Stimulated activated CD8-positive, alpha-beta memory T cell treated with anti-CD3 and anti-CD28 coated beads, Interleukin-15, amount 100 ng/mL, for 1 hour (primary cell): ENCODE measurements at places on chromosomes 12 and 14.
A peak's percentile ranks its signal among the peaks of the same experiment; 100 is the strongest.

- no peak for DNase-seq
These were observed 54.4 kb downstream of the BICD1 start for GRCh38 chr12:32161058-32161457.

GRCh38 chr14:61929651-61930050, 167.4 kb downstream of the SNAPC1 start:
- no peak for DNase-seq

GRCh38 chr12:130715150-130715997, 725 bp downstream of the RIMBP2 start:
- no peak for DNase-seq

- DNase-seq, result no peak
These were observed 691 bp upstream of the OR6S1 start for GRCh38 chr14:20642182-20642581.

- no peak for DNase-seq
These were observed 176.6 kb downstream of the TTC7B start for GRCh38 chr14:90639641-90640040.

GRCh38 chr12:41701943-41702601, 442.6 kb downstream of the GXYLT1 start:
- no peak for DNase-seq

- no peak for DNase-seq
These were observed 26.4 kb upstream of the GPR132 start for GRCh38 chr14:105091517-105092170.

DNA sequence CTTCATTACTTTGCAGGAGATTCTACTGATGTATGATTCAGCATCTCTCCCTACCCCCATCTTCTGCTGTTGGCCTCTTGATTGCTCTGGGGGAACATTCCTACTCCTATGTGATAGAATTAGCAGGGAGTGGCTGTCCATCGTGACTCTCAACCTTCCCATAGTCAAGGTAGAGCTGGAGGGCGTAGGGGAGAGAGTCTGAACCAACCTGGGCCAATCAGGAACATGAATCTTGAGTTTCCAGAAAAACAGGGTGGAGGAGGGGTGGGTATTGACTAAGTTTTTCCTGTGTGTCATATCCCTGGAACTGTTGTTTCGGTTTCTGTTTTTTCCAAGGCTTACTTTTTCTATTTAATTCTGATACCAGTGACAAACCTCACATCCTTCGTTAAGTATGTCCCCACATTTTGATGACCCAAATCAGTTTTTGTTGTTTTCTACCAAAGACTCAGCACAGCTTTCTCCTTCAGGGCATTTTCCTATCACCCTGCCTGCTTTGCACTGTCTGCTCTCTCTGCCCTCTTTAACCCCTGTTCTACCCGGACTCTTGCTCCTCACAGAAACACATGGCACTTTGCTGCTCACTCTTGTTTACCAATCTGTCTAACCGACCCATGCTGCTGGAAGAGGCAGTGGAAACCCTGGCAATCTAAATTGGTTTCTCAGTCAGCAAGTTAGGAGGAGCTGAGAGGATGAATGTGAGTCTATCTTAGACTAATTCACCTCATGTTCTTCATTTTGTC, 1428.3 kb downstream of the AACS start:
- DNase-seq, result no peak

DNA sequence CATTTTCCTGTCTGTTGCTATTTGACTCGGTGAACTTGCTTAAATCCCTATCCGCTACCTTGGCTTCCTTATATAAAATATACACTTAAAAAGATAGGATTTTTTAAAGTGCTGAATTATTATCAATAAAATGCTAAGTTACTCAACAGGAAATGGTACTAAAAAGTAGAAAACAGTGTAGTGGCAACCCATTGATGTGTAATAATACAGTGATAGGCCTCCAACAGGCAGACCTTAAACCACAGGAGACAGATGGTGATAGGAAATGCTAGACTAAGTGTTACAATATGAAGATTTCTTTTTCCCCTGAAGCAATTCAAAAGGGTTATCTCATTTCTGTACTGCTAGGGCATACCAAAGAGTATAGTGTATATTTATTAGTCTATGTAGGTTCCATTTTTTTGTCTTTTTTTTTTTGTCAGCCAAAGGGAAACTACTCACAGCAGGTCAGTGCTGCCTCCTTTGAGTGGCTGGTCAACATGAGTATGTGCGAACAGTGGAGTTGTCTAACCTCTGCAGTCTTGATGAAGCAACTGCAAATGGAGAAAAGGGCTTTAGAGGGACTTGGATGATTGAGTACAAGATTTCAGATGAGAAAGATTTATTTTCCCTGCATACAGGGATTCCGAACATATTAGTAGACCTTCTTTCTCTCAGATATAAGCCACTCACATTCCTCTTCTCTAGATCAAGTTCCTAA, 183.8 kb downstream of the ACSS3 start:
- DNase-seq, result no peak

GRCh38 chr14:91257328-91258010, 13.0 kb upstream of the GPR68 start:
- DNase-seq, result no peak

DNA sequence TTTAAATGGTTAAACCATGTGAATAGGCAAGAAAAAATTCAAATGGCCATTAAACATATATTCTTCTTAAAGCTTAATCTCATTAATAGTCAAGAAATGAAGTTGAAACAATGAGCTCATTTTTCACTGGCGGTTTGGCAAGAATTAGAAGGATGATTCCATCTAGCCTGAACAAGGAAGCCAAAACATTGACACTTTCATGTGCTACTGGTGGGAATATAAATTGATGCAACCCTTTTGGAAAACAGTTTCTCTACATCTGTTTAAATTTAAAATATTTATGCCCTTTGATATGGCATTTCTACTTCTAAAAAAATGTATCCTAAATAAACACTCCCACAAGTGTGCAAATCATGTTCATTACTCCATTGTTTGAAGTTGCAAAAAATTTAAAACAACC, 174.7 kb upstream of the HIF1A start:
- no peak for DNase-seq

GRCh38 chr14:104512771-104513640, 66.6 kb upstream of the C14orf180 start:
- DNase-seq, result no peak

DNA sequence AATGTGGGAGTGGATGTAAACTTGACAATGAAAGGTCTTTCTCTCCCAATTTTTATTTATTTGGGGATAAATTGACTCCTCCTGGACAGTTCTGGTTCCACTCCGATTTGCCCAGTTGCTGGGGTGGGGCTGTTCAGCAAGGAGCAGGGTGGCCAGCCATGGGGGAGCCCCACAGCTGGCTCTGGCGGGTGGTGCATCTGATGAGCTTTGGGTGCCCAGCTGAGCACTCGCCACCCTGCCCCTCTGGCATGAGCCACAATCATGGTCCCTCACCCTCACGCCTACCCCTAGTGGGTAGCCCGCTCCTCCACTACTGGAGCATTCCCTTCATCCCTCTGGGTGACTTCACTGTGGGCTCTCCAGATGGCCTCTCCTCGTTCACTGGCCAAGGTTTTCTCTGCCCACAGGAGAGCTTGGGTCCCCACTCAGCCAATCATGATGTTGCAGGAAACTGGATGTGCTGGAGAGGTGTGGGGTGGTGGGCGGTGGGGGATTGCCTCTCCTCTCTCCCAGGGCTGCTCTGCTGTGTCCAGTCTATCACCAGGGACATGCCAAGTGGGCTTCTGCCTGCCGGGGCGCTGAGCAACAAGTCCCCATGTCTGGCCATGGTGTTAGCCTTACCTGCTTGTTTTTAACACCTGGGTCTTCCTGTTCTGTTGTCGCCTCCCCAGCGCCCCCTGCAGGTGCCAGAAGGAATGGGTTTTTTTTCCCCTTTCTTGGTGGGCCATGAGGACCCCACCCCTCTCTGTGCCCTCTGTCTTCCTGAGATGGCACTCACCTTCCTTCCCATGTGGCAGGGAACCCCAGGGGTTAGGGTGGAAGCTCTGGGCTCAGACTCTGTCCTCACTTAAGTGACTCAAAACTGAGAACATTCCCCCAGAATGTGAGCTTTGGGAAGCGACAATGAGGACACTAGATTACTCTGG, 3.4 kb downstream of the CYP46A1 start:
- DNase-seq, result no peak

- DNase-seq, result no peak
These were observed 8.2 kb downstream of the BRI3BP start for GRCh38 chr12:125001636-125002035.

GRCh38 chr14:64817631-64818030, 62.1 kb downstream of the SPTB start:
- DNase-seq, result no peak

DNA sequence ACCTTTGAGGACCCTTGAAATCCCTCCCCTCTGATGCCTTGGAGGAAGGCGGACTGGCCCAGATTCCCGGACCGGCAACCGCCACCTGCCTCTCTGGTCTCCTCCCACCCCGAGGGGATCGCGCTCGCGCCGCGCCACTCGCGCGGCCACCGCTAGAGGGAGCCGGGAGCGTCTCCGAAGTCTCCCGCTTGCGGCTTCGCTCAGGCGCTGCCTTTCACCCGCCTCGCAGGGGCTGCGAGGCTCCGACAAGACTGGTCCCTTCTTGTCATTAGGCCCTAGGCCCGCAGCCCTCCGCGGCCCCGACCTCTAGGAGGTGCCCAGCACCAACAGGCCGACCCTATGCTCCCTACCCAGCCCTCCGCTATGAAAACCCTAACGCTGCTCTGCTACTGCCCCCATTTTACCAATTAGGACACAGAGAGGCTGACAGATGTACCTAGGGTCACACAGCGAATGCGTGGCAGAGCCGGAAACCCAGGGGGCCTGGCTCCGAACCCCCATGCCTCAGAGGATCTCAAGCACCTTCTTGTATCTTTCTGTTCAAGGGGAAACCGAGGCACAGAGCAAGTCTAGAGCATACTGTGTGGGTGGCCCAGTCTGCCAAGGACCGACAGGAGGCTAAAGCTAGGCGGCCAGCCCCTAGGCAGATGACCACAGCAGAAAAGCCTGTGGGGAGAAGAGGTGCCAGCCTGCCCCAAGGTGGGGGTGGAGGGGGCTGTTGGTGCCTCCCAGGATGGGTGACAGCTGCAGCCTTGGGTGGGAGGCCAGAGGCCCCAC, 21.4 kb upstream of the VSX2 start:
- peak; percentile 55 for DNase-seq

DNA sequence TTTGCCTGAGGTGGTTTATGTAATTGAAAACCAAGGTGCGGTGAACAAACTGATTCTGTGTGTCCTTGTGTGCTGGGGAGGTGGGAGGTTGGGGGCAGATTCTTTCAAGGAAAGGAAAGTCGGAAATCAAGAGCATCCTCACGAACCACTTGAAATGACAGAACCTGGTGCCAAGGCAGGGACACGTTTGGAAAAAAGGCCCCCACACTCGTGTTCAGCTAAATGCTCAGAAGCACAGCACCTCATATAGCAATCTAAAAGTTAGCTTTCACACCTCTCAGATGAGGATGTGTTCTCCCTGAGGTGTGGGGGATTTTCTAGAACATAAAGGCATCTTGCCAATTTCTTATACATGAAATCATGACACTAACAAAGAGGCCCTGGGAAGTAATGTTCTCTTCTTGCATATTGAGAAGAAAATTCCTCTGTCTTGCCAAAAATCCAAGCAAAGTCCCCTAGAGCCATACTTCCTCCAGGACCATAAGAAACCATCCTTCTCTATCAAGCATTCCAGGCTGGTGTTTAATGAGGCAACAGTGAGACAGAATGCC, 119.6 kb downstream of the PLXNC1 start:
- no peak for DNase-seq

- no peak for DNase-seq
These were observed 479 bp upstream of the NOS1 start for GRCh38 chr12:117361905-117362304.

- DNase-seq, result no peak
These were observed 159.7 kb upstream of the PWP1 start for GRCh38 chr12:107525719-107526554.

DNA sequence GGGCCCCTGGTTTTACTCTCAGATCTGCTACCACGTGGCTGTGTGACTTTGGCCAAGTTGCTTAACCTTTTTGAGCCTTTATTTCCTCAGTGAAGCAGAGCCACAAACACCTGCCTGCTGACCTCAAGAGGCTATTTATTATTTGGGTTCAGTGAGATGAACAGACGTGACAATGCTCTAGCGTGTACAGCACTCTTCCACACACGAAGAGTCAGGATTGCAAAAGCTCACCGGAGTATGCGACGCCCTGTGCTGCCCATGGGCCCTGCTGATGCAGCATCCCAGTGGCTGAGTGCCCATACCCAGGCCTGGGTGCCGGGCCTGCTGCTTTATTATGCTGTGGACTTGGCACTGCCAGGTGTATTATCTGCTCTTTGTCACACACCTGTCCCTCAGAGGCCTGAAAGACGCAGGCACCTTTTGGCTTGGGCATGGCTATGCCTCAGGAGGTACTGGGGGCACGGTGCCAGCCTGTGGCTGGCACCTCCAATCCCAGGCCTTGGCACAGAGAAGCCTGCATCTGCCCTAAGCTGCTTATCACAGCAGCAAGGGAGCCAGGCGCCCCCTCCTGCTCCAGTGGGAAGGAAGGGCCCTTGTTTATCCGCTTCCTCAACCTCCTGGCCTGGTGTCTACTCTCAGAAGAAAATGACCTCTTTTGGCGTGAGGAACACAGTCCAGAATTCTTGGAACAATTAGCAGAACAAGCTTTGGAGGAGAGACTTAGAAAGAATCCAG, 22.3 kb upstream of the TC2N start:
- no peak for DNase-seq

- no peak for DNase-seq
These were observed 90.0 kb upstream of the CDKN3 start for GRCh38 chr14:54306806-54307205.

- DNase-seq, result no peak
These were observed 22.7 kb downstream of the TBX3 start for GRCh38 chr12:114661245-114661644.

DNA sequence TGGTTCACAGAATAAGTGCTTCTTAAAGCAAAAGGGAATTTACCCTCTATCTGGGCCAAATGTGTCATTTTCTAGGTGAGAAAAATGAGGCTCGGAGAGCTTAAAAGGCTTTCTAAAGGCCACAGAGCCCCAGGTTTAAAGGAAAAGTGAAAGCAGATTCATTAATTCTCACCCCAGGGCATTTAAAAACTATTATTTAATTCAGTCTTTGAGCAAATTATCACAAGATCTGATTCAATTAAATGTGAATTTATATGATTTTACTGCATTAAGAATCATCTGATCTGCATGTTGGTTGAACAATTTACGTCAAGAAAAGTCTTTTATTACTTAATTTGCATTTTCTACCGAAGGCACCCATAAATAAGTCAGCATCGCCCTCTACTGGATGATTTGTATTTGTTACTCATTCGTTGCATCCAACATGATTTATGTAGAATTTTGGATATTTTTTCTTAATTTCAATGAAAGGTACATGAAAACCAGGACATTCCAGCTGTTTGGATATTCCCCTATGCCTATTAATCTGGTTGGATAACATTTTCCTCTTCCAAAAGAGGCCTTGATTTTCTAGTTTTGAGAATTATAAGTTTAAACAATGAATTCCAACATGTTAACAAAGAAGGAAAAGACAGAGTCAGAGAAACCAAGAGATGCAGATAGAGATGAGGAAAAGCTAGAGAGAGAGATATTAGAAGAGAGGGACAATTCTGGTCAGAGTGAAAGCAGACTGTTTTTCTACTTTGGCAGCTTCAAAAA, 19.1 kb upstream of the DHRS7 start:
- no peak for DNase-seq

GRCh38 chr12:67355428-67356379, 86.5 kb downstream of the CAND1 start:
- DNase-seq, result no peak
